GM19239 (cell line): ENCODE measurements at places on chromosomes 7 and 10.

GRCh38 chr10:112374724-112375541 lies 1.0 kb downstream of the ACSL5 start:
- peak; percentile 48 for DNase-seq

DNA sequence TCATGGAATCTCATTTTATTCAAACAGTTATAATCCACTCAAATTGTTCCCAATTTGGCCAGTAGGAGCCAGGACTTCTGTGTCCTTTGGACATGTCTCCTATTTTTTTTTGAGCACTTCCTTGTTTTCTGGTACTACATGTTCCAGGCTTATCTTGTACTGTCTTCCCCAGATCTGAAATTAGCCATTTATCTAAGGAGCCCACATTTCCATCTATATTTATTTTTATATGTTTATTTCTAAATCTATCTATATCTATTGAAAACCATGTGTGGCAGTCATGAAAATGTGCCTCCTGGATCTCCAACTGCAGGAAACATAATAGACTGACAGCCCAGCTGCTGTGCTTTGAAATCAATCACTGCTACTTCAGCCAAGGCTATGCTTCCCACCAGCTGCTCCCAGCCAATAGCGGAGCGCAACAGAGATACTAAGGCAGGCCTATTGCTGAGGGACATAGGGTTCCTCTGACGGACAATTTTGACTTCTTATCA lies 147.1 kb downstream of the LRRC4 start:
- no peak for DNase-seq

GRCh38 chr10:56698506-56698905 lies 337.4 kb upstream of the ZWINT start:
- no peak for DNase-seq

DNA sequence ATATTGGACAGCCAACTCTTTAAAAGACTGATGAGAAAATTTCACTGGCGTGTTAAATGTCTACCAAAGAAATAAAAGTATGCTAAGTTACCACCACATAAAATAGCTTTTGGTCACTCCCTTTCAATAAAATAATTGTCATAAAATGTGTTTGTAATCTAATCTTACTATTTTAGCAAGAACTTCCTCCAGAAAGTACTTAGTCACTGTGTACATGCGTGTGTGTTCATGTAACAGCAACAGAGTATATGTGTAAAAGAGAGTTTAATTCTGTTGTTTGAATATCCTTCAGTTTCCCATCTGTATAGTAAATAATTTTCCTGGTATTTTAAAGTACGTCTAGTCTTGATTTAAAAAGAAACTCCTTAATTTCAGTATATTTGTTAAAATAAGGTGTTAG lies 35.0 kb upstream of the WASL start:
- no peak for DNase-seq

GRCh38 chr10:24215196-24215595 lies 6.3 kb downstream of the KIAA1217 start:
- no peak for DNase-seq

- DNase-seq = peak; percentile 9
Observed at GRCh38 chr10:77004917-77005564, 632.6 kb downstream of the KCNMA1 start.

DNA sequence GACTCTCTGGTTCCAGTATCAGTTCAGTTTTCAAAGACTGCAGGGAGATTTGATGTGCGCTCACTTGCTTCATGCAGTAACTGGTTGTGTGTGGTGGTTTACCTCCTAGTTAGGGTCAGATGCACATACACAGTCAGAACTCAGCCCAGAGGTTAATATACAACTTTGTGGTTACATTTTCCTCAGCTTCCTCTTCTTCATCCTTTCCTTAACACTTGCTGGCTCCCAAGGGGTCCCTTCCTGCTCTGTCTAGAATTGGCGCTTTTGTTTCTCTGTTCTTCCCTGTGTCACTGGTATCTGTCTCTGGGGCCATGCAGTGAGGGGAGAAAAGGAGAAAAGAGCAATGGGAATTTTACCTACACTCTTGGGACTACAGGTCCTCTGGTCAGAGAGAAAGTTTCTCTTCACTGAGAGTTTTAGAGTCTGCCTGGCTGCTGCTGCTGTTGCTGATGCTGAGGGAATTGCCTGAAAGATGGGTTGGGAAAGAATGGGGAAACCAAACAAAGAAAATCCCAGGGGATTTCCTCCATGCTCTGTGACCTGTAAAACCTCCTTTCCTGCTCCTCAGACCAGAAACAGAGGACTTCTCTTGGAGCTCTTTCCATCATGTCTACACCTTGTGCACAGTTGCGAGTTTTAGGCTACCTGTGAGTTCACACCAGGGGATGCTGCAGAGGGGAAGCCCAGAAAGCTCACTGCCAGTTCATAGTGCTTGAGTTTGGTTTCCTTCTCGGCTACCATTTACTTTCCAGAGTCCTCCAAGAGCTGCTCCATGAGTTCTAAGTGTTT lies 74.6 kb downstream of the WDFY4 start:
- peak; percentile 36 for DNase-seq

GRCh38 chr10:7424315-7424714 lies 13.5 kb upstream of the SFMBT2 start:
- DNase-seq = no peak

DNA sequence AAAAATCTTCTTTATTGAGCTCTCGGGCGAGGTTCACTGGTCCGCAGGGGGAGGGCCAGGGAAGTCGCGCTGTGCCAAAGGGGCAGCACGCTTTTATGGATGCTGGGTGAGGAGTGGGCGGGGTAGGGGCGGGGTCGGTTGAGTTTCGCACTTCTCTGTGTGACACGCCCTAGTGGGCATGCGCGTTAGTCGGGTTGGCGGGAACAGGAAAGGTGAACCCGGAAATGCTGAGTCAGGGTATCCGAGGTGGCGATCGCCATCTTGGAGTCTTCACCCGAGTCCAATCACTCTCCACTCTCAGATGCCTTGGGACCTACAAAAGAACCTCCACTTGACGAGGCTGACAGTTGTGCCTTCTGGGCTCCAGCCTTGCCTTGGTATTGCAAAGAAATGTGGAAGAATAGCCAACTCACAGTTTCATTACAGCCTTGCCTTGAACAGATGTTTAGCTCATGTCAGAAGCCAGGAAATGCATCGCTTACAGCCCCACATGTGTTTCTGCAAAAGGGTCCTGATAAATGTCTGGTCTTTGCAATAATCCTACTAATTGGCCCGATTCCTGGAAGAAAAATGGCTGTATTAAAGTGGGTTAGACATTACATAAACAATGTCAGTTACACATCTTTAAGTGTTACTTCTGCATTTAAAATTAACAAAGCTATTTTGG lies 64.1 kb downstream of the AHR start:
- DNase-seq = no peak

- DNase-seq = peak; percentile 27
Observed at GRCh38 chr10:100158044-100158805, 27.6 kb downstream of the ERLIN1 start.

GRCh38 chr10:111281516-111281915 lies 204.7 kb downstream of the ADRA2A start:
- DNase-seq = no peak
